ENCODE measurements at places on chromosomes 2 and 18.

DNA sequence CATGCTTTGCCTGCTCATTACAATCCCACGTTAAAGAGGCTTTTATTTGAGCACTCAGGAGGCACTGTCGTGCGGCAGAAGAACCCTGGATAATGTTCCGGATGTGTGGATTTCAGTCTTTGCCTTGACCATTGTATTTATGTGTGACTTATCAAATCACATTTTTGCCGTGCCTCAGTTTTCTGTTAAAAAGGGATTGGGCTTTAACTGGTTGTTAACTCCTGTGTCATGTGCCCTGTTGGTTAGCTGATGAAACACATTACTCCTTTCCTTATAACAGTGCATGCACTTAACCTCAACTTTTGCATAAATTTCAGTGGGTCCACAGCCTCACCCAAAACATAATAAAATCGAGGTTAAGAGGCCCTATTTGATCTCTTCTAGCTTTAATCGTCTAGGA is 52.7 kb downstream of the NAB1 start:
- DNase-seq: no peak

DNA sequence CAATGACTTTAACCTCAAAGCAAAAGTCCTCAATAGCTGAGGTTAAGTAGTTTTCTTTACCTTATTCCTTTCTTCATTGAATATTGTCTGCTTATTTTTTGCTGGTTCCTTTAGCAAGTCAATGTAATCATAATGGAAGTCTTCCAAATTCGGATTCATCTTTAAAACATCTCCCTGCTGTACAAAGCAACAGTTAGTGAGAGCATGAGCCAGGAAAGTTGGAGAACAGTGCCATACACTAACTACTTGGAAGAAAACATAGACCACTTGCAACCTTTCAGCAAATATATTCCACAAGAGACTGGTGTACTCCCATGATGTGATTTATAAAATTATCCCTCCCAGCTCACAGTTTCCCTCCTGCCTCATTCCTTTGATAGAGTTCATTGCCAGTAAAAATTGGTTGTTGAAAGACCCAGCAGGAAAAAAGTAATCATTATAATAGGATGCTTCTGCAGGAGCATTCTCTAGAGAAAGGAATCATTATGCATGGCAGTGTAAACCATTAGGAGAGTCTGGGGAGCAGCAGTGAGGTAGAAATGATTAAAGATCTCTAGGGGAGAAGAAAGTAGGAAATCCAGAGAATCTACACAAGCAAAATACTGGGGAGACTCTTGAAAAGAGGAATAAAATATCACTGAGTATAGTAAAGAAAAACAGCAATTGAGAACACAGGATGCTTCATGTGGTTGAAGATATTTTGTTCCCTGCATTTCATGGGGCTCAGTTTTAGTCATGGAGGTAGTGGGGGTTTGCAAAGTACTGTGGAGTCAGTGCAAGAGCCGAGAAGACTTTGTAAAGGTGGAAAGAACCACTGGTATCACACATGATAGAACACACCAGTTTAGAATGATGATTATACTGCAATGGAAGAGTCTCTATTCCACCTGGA is 38.6 kb upstream of the TTN start:
- no peak for DNase-seq

GRCh38 chr2:231545105-231545902 is 15.1 kb upstream of the NMUR1 start:
- DNase-seq: peak; percentile 81

DNA sequence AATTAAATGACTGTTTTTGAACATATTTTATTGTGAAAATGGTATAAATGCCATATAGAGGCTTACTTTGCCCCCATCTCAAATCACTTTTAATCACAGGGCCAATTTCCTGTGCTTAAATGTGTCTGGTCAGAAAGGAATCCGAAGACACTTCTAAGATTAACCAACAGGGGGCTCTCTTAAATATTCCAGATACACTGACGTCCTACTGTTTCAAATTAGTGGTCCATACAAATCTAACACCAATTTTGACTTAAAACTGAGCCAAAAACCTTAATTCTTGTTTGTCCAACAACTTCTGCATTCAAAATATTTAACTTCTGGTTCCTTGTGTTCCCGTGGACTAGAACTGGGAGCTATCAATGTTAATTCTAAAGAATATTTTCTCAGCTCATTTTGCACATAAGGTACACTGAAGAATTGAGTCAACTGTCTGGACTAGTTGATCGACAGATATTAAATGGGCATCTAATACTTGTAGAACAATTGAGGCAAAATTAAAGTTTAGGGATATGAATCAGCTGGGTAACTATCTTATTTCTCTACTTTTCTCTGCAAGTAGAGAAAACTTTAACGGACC is 557.5 kb downstream of the ARHGAP15 start:
- DNase-seq: peak; percentile 85

GRCh38 chr2:64019975-64020528 is 824 bp upstream of the VPS54 start:
- DNase-seq: peak; percentile 51

DNA sequence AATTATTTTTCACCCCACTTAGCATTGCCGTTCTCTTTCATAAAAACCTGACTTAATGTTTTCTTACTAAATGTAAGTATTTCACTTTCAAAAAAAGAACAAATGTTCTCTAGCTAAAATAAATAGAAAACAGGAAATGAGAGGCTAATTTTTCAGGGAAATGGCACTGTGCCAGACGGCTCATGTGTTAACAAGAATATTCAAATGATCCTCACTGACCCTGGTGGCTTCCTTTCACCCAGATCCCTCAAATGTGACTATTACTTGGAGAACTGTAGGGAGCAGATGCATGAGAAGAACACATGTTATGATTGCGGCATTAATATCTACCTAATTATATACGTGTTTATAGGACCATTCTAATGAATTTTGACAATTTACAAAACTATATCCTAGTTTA is 827.7 kb downstream of the SOCS6 start:
- no peak for DNase-seq

DNA sequence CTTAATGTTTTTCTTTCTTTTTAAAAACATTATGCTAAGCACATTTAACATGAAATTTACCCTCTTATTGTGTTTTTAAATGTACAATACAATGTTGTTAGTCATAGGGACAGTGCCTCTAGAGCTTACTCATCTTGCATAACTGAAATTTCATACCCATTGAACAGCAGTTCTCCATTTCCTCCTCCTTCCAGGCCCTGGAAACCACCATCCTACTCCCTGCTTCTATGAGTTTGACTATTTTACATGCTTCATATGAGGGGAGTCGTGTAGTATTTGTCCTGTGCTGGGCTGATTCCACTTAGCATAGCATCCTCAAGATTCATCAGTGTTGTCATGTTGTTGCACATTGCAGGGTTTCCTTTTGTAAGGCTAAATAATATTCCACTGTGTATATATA is 92.6 kb downstream of the SPATS2L start:
- DNase-seq: no peak

- DNase-seq: no peak
Measured at GRCh38 chr2:24986372-24986771, 14.6 kb upstream of the DNAJC27 start.

- no peak for DNase-seq
Measured at GRCh38 chr2:15547115-15547876, 13.8 kb downstream of the NBAS start.

- no peak for DNase-seq
Measured at GRCh38 chr18:13626544-13626908, 99.8 kb downstream of the FAM210A start.

DNA sequence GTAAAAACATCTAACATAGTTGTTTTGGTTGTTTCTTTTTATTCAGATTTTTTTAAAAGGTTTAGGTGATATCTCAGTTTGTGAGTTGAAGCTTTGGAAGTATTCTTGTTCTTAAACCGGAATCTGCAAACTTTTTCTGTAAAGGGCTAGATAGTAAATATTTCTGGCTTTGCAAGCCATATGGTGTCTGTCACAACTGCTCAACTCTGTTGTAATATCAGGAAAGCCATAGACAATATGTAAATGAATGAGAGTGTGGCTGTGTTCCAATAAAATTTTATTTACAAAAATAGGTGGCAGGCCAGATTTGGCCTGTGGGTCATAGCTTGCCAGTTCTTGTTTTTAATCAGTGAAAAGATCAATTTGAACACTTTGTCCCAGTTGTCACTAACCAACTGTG is 134.1 kb downstream of the CNTNAP5 start:
- no peak for DNase-seq

- DNase-seq: no peak
Measured at GRCh38 chr2:130376433-130377293, 20.8 kb downstream of the PTPN18 start.

DNA sequence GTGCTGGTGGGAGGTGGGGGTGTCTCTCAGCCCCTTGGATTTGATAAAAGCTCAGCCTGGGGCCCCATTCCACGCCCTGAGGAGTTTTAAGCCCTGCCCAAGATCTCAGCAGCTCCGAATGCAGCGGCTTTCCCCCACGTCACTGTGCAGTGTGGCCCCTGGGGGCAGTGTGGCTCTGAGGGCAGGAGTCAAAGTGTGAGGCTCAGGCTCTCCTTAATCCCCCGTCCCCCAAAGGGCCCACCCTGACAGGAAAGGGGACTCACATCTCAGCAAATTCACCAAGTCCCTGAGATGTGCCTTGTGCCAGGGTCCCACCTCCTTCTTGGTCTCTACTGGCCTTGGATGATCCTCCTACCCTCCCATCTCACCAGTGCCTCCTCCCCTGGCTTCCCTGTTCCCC is 25.2 kb downstream of the NPPC start:
- no peak for DNase-seq

- DNase-seq: no peak
Measured at GRCh38 chr18:4172196-4173100, 282.7 kb downstream of the DLGAP1 start.

GRCh38 chr18:23966909-23967308 is 47.6 kb upstream of the TTC39C start:
- DNase-seq: no peak

DNA sequence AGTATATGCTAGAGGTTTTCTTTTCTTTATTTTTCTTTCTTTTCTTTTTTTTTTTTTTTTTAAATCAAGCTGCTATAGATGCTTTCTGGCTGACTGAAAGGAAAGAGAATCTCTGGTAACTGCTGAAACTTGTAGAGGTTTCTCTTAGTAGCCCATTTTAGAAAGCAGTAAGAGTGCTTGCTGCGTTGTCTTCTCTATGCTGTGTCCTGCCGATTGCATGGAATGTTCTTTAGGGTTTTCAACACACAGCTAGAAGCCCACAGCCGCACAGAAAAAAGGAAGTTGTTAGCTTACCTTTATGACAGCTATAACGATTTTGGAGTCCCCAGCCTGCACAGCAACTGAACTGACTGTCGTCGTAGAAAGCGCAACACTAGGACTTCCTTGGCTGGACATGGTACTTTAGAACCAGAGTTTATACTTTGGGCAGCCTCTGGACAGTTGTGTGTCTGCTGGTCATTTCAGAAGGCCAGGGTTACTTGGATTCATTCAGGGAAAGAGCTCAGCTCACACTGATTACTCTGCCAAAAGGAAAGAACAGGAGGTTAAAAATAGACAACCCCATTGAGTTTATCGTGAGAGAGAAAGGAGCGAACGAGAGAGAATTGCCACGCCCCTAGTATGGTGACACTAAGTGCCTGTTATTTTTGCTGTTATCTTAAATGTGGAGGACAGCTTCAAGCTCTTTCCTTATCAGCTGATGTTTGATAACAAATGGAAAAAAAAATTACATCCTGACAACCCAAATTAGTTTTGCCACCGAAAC is at the start of gene CCDC141:
TSS of gene CCDC141 (minus strand) at position 592 of the 766 bp plus-strand sequence. CDS start at position 396, 196 bp downstream.
- DNase-seq: peak; percentile 72

- DNase-seq: peak; percentile 1
Measured at GRCh38 chr2:208280933-208281332, 14.9 kb downstream of the PIKFYVE start.

DNA sequence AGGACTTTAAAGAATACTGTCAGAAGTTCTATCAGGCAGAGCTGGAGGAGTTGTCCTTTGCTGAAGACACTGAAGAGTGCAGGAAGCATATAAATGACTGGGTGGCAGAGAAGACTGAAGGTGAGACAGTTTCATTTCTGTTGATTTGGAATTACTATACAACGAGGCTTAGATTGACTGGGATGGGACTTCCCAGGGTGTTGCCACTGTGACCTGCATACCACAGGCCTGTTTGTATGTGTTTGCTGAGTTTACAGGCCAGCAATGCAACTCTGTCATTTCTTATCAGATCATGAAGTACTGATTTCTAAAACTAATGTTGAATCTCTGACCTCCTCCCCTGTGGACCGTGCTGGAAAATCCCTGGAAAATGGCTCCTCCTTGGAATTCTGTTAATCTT is 11.8 kb downstream of the SERPINB8 start:
- no peak for DNase-seq

GRCh38 chr18:55453186-55453585 is 134.8 kb downstream of the TCF4 start:
- DNase-seq: no peak

DNA sequence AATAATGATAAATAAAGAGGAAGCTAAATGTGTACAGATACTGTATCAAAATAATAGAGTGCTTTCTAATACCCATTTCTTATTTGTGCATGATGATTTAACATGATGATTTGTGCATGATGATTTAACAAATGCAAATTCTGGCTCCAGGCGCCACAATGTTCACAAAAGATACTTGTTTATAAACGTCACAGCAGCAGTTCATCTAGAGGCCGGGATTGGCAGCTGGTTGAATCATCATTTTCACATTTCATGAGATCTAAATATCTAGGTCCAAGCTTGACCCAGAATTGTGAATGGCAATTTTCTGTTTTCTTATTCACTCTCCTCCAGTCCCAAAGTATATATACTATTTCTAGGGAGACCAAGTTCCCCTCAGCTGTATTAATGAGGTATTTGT is 322.0 kb downstream of the SUCLG1 start:
- no peak for DNase-seq

DNA sequence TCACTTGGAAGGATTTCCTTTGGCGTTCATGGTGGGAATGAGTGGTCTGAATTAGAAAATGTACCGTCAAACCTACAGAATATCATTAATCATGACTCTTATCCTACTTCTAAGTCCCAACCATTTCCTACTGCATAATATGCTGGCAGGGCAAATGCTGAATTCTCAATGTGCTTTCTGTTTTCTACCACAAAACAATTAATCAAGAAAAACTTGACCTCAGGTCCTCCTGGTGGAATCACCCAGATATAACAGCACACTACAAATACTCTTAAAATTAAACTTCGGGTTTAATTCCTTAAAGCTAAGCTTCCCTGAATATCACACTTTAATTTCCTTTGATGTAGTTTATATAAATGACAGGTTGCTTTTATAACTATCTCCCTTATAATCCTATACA is 301.6 kb downstream of the AFF3 start:
- no peak for DNase-seq

- DNase-seq: no peak
Measured at GRCh38 chr2:178295115-178295514, 100.8 kb downstream of the OSBPL6 start.

- no peak for DNase-seq
Measured at GRCh38 chr2:180905461-180905860, 74.9 kb upstream of the UBE2E3 start.

Measured in Kasumi-1 (cell line).